ENCODE measurements at places on chromosomes 2 and 18. TPM values are rescaled to one million over a fixed set of nuclear protein-coding genes. Genes with fewer than 3 reads are reported as not detected.

TMEM185B gene
- 27.9 TPM for total RNA-seq

EGR4 gene
- total RNA-seq: not detected

KRTCAP3 gene
- not detected for total RNA-seq

MYO5B gene
- 0.25 TPM for total RNA-seq

SLC9A2 gene
- total RNA-seq: not detected

CD226 gene
- not detected for total RNA-seq

GPBAR1 gene
- 0.50 TPM for total RNA-seq

SERPINB12 gene
- total RNA-seq: not detected

PLEK gene
- total RNA-seq: not detected

GDF7 gene
- total RNA-seq: not detected

ECEL1 gene
- total RNA-seq: not detected

DOCK10 gene
- 3.8 TPM for total RNA-seq

CRYBA2 gene
- total RNA-seq: not detected

TMEM200C gene
- total RNA-seq: not detected

ACMSD gene
- not detected for total RNA-seq

CACNB4 gene
- 1.4 TPM for total RNA-seq
